ENCODE measurements at places on chromosomes 2 and 18. TPM values are rescaled to one million over a fixed set of nuclear protein-coding genes. Genes with fewer than 3 reads are reported as not detected.

Gene ANO7
- total RNA-seq, result 37.2 TPM

Gene ZFP36L2
- total RNA-seq, result 114 TPM

Gene KIF1A
- total RNA-seq, result 3.4 TPM

Gene IL1F10
- total RNA-seq, result not detected

Gene LYG2
- not detected for total RNA-seq

Gene SIGLEC15
- total RNA-seq, result not detected

Gene ASB18
- not detected for total RNA-seq

Gene LAMA3
- total RNA-seq, result 17.5 TPM

Gene MLPH
- total RNA-seq, result 889 TPM

Gene MERTK
- total RNA-seq, result 11.5 TPM

Gene CNDP1
- not detected for total RNA-seq

Gene SKOR2
- not detected for total RNA-seq

Gene COL4A3
- not detected for total RNA-seq

Gene LIMS4
- not detected for total RNA-seq

Gene IL18R1
- 0.75 TPM for total RNA-seq

Gene MGAT4A
- total RNA-seq, result 237 TPM

Gene SPC25
- total RNA-seq, result 2.5 TPM

Gene DSG2
- 144 TPM for total RNA-seq

Gene RTP5
- total RNA-seq, result 0.16 TPM

Gene PID1
- total RNA-seq, result 33.6 TPM

Gene GCG
- not detected for total RNA-seq

Gene WNT10A
- total RNA-seq, result not detected

Gene SLC30A3
- not detected for total RNA-seq

Gene ABCG8
- 0.41 TPM for total RNA-seq

Gene GULP1
- 6.4 TPM for total RNA-seq

Gene CNTNAP5
- not detected for total RNA-seq

Gene CMPK2
- total RNA-seq, result 4.9 TPM

Gene PCGF1
- total RNA-seq, result 23.9 TPM

Gene CYP1B1
- total RNA-seq, result 7.6 TPM

Gene RAD51AP2
- total RNA-seq, result not detected

Gene ERFE
- total RNA-seq, result not detected

Gene IL18RAP
- not detected for total RNA-seq

Gene FAM237A
- not detected for total RNA-seq

Gene SEH1L
- 20.3 TPM for total RNA-seq

Gene TLX2
- not detected for total RNA-seq

Measured in transverse colon (tissue), 4 donors.